Umbilical cord (tissue), 2 donors: ENCODE measurements at places on chromosomes 7 and 10.

- no peak for DNase-seq
These were observed 24.9 kb downstream of the PIK3AP1 start for GRCh38 chr10:96695366-96695765.

DNA sequence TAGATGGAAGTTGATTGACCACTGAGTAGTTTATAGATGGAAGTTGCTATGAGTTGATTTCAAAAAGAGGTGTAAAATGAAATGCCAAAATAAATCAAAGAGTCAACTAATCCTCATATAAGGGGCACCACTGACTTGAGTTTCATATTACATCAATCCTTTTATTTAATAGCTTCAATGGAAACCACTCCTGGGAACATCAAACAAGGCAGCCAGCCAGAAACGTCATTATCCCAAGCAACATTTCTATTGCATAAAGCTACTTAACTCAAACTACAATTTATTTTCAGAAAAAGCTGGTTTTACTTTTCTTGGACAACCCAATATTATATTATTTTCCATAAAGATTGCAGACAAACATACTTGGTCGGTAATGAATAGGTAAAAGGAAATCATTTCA, 162.1 kb downstream of the TSPAN12 start:
- DNase-seq = no peak

- no peak for DNase-seq
These were observed 23.0 kb downstream of the SMKR1 start for GRCh38 chr7:129525225-129525862.

- DNase-seq = no peak
These were observed 219.8 kb upstream of the BMPER start for GRCh38 chr7:33685503-33685902.

DNA sequence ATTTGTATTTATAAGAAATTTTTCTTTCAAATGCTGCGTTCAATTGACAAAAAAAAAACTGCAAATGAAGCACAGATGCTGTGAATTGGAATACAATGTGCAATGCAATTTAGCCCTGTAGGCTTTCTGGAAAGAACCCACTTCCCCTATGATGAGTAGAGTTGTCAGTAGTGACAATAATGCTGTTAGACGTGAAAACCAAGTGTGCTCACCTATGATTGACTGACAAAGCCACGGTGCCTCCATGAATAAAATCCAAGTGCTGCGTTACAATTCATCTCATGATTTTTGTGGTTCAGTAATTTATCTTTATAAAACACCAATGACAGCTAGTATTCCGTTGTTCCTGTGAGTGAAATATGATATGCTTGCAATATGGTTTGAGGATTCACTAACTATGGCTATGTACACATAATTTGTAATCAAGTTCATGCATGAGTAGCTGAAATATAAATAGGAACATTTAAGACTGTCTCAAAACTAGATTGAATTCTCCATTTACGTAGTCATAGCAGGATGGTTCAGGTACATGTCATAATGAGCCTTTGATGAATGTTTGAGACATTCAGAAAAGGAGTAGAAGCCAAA, 1160.3 kb downstream of the CNTNAP2 start:
- DNase-seq = no peak

DNA sequence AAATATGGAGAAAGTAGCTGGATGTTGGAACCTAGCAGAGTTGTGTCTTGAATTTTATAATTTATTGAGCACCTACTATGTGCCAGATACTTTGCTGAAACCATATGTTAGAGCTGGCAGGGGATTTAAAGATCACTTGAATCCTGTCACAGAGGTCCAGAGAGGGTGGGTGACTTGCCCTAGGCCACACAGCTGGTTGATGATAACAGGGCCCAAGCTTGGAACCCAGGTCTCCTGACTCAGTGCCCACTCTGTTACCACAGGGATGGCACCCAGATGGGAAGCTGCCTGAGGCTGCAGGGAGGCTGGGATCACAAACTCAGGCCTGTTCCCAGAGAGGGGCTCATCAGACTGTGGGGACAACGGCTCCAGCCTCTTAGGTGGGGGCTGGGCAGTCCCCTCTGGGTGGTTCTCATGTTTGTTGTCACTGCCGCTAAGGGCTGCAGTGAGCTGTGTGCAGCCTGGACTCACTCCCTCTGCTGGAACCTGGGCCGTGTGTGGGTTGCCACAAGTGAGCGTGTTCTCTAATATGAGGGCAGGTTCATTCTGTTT, 18.6 kb downstream of the GOLGA7B start:
- no peak for DNase-seq

DNA sequence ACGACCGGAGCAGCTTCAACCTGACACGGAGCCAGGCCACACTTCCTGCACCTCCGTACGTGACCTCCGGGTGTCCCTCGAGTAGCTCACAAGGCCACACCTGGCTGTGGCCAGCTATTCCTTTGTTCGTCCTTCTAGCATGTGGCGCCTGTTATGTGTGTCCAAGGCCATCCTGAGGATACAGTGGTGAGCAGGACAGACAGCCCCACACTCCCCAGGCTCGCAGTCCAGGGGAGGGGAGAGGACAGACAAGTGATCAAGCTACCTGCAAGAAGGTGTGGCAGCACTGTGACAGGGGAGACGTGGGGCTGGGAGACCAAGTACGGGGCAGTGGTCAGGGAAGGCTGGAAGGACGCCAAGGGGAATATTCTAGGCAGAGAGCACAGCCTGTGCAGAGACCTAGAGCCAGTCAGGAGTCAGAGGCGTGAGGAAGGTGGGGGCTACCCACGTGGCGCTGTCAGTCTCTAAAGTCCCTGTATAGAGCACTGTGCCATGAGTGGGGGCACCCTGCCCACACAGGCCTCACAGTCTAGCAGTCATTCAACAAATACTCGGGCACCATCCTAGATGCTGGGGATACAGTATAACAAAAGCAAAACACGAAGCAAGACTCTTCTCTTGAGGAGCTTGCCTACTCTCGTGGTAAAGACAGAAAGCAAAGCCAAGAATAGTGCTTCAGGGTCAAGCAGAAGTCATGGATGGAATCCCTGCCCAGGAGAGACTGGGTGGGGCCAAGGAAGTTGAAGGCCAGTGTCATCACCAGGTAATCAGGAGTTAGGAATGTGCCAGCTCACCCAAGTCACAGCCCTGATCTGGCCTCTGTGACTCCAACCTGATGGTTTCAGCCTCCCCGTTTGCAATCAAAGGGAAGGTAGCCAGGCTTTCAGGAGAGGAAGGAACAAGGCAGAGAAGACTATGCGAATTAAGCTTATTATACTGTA, 58.6 kb downstream of the PROSER2 start:
- no peak for DNase-seq

DNA sequence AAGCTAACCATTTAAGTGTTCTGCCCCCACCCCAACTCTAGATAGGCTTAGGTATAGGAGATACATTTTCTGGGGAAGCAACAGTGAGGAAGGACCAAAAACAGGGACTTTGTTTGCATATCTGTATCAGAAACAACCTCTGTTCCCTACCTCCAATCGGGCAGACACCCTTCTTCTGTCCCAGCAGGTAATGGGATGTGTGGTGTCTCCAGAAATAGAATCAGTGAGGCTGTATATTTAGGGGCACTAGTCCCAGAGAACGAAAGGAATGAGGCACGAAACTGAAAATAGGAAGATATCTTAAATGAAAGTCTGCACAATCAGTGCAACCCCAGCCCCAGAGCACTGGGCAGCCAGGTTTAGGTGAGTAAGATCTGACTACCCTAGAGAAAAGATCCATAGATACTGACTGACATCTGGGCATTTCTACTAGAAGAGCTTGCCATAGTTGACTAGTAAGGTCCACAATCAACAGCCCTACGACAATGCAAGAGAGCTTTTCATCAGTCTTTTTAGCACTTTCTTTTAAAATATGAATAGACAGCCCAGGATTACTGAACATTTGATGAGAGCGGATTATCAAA, 28.1 kb downstream of the PLEKHA1 start:
- no peak for DNase-seq

- DNase-seq = no peak
These were observed 77.8 kb upstream of the PRSS1 start for GRCh38 chr7:142671506-142671905.

- DNase-seq = peak; percentile 64
These were observed 221.3 kb upstream of the ZMIZ1 start for GRCh38 chr10:78847485-78847884.

DNA sequence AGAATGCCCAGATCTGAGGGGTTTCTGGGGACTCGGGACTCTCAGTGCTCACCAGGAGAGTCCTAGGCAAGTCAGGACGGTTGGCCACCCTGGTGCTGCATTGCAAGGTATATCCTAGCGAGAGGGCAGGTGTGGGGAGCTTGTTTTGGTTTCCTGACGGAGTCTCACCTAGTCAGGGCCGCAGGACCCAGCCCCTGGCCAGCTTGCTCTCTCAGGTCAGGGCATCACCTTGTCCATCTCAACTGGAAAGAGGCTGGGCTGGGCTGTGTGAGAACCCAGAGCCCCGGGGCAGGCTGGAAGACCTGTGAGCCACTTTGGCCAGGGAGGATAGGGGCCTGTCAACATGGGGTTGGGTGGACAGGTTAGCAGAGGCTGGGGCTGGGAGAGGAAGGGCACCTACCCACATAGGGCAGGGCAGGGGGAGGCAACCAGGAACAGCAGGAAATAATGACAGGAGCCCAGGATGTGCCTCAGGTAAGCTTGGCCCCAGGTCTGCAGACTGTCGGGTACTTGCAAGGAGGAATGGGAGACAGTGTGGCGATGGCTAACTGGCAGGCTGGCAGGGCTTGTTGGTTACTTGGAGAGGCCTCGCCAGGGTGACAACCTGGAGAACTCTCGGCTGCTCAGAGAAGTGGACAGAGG, 31.5 kb downstream of the DNAJB12 start:
- DNase-seq = no peak

DNA sequence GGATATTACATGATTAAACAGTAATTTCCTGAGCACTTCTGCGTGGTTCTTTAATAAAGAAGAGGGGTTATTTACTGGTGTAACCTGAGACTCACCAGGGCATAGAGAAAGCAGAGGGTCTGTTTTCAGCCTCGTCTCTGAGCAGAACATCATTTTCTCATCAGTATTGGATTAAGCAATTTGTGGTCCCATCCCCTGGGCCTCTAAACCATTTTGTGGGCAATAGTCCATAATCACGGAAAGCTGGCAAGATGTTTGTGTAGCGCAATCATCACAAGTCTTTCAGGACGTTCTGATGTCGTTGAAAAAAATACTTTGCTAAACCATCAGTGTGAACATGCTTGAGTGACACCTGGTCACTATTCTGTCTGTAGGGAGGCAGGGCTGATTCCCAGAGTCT, 37.1 kb upstream of the SEC61G start:
- DNase-seq = no peak

- DNase-seq = no peak
These were observed 28.5 kb upstream of the TOMM7 start for GRCh38 chr7:22851145-22851544.

GRCh38 chr7:92737706-92738105, 98.7 kb downstream of the CDK6 start:
- no peak for DNase-seq
